ENCODE measurements at places on chromosomes 2 and 18.

DNA sequence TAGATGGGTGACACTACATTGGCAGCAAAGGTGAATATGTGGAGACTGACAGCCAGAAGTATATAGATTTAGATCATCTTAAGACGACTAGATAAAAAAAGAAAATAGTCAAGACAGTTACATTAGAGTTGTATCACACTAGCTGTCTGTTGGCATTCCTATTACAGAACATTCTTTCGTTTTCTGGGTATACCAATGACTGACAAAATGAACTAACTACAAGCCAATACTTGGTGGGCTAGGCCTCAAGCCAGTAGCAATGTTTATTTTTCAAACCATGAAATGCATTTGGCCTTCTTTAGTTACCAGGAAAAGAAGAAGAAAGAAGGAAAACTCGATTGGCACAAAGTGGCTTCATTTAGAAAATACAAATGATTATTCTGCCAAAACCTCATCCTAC is 944.9 kb upstream of the ZEB2 start:
- ATAC-seq: no peak

- no peak for ATAC-seq
These were observed 75.6 kb upstream of the STAM2 start for GRCh38 chr2:152251211-152251610.

- peak; percentile 86 for ATAC-seq
These were observed 84.1 kb upstream of the MGAT5 start for GRCh38 chr2:134169788-134170187.

- no peak for ATAC-seq
These were observed 12.1 kb upstream of the ITGA6 start for GRCh38 chr2:172415157-172415864.

GRCh38 chr2:118923371-118923770 is 18.6 kb upstream of the MARCO start:
- ATAC-seq: no peak

GRCh38 chr2:43472527-43473194 is 123.2 kb downstream of the THADA start:
- ATAC-seq: no peak

DNA sequence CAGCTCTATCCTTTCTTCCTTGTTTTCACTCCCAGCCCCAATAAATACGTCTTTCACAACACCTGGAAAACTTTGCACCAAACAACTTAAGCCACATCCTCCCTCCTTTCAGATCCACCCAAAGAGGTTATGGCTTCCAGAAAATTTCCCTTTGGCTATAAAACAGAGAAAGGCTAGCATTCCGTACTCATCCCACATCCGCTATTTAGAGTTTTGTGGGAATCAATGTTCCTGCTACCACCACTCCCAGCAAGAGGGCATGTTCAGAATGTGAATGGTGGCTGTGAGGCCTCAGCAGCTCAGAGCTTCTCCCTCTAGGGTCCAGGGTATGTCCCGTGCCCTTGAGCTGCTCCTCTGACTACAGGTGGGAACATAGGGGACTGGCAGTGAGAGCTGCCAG is 214.6 kb downstream of the NCK2 start:
- ATAC-seq: no peak

DNA sequence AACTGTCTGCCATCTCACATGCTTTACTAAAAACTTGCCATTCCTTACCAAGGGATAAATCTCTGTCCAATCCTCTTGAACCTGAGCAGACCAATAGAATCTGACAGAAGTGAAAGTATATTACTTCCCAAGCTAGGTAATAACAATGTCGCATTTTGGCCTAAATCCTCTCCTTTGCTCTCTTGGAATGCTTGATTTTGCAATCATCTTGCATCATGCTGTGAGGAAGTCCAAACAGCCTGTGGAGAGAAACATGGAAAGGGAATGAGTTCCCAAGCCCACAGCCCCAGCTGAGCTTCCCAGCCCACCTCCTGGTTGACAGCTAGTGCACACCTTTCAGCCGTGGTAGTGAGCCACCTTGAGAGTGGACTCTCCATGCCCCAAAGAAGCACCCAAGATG is 540.6 kb downstream of the STK39 start:
- ATAC-seq: no peak

- ATAC-seq: no peak
These were observed 9.7 kb downstream of the ITM2C start for GRCh38 chr2:230874456-230874855.

DNA sequence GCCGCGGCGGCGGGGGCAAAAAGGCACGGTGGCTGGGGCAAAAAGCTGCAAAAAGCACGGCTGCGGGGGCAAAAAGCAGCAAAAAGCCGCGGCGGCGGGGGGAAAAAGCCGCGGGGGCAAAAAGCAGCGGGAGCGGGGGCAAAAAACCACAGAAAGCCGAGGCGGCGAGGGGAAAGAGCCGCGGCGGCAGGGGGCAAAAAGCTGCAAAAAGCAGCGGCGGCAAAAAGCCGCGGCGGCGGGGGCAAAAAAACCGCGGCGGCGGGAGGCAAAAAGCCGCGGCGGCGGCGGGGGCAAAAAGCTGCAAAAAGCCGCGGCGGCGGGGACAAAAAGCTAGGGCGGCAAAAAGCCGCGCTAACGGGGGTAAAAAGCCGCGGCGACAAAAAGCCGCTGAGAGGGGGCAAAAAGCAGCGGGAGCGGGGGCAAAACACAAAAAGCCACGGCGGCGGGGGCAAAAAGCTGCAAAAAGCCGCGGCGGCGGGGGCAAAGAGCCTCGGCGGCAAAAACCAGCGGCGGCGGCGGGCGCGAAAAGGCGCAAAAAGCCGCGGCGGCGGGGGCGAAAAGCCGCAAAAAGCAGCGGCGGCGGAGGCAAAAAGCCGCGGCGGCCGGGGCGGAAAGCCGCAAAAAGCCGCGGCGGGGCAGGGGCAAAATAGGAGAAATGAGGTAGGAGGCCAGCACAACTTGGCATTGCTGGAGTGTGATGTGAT is 123.4 kb downstream of the ANKRD30BL start:
- no peak for ATAC-seq

DNA sequence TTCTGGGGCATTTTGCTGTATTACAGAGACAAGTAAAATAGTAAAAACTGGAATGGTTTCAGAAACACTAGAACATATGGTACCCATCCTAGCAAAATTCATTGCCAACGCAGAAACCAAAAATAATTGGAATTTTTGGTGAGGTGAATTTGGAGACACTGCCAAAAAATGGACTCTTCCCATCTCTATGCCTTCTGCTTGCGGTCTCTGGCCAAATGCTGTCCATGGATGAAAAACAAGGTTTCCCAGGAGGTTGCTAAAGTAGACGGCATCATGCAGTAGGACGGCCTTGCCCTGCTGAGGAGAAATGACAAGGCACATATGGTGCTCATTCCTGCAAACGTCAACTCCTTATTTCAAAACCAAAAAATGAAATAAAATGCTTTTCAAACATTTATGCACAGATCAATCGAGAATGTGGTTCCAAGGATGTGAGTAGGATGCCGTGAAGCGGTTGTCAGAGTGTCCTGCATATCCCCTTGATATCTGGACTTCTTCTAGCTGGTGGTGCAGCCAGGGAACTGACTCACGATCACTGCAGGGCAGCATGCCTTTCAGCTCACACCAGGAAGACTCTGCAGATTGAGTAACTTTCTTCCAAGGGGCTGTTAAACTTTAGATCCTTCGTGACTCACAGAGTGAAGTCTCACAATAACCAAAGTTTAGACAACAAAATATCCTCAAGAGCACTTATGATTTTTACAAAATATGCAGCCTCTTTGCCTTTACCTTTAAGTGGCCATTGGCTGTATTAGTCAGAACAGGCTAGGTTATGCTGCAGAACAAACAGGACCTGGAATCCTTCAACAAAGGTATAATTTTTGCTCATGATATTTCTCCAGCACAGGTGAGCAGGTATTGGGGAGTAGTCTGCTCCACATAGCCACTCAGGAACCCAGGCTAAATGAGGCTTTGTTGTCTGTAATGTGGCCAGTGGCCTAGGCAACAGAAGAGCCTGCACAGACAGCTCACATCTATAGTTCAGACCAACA is 149.4 kb upstream of the NDUFV2 start:
- no peak for ATAC-seq

- ATAC-seq: no peak
These were observed 25.6 kb downstream of the LDLRAD4 start for GRCh38 chr18:13244135-13244534.

DNA sequence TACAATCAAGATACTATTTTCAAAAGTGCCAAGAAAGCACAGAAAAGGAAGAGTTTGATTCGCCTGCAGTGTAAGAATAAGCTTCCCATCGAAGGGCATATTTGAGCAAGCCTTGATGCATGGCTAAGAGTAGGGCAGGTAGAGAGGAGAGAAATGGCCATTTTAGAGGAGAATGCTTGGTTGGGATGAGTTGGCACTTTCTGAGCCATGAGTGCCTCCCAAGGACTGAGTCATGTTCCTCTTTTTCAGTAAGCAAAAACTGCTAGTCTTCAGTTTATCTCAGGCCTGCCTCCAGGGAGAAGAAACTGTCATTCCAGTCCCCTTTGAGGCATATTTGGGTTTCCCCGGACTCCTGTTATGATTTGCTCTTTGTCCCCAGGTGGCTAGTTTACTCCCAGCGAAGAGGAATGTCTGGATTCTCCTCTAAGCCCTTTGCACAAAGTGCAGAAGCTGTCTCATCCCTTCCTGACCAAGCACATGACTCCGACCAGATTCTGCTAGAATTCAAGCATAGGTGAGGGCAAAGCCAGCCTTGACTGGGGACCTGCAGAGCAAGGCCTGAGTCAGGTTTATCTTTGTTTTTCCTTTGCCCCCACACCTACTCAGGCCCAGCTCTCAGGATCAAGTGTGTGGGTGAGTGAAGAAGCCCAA is 115.2 kb downstream of the TTC32 start:
- ATAC-seq: peak; percentile 66

DNA sequence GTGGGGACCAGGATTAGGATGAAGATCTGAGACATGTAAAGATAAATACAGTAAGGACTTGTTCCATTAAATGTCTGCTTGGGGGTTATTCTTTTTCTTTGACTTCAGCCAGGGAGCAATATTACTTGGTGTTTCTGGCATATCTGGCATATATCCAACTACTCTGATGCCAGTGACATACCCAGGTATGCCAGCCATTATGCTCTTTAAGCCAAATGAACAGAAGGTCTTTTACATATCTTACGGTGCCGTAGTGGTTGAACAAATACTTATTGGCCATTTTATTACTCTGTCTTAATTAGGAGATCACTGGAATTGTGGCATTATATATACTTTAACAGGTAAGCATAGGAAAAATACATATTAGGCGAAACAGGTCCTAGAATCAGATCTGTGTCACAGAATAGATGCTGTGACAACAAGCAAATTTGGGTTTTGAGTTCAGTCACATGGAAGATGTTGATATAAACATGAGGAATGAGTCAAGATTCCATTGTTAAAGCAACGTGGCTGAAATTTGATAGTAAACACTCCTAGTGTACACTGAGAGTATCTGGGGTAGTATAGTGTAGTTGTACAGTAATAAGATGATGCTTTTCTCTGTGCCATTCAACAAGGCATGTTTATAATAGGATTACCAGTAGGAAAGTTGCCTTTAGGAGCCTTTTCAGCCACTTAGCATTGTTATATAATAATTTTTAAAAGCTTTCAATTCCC is 62.6 kb downstream of the KCTD18 start:
- ATAC-seq: no peak

DNA sequence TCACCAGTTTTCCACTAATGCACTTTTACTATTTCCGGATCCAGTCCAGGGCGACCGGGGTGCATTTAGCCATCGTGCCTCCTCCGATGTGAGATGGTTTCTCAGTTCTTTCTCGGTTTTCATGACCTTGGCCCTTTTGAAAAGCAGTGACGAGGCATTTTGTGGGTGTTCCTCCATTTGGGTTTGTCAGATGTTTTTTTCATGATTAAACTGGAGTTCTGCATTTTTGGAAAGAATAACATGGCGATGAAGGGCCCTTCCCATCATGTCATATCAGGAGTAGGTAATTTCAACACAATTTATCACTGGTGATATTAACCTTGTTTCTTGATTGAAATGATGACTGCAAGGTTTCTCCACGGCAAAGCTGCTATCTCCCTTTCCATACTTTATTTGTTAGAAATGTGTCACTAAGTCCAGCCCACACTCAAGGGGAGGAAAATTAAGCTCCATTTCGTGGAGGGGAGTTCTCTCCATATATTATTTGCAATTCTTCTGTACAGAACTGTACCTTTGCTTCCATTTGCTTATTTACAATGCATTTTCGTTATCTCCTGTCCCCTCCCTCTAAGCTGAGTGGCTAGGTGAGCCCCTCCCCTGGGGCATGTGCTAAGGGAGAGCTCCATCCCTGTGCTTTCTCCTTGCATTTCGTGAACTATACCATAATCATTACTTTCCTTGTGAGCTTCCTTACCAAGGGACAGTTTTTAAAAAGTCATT is 8.9 kb upstream of the KLF11 start:
- ATAC-seq: no peak

DNA sequence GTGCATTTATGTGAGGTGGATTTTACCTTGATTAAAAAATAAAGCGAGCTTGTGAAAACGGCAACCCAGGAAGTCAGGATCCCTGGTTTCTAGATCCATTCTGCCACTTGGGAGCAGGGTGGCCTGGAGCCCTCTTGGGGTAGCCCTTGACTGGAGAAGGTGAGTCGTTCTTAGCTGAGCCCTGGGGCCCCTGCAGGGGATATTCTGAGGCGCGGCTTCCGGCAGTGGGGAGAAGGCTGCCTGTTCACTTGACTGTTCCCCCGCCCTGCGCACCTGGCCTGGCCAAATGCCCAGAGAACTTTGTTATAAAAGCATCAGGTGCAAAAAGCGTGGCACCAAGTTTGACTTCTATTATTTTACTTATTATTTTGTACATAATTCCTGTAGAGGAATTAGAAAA is 221.9 kb downstream of the DYSF start:
- ATAC-seq: no peak

- no peak for ATAC-seq
These were observed 188.5 kb upstream of the HDAC4 start for GRCh38 chr2:239589270-239589825.

DNA sequence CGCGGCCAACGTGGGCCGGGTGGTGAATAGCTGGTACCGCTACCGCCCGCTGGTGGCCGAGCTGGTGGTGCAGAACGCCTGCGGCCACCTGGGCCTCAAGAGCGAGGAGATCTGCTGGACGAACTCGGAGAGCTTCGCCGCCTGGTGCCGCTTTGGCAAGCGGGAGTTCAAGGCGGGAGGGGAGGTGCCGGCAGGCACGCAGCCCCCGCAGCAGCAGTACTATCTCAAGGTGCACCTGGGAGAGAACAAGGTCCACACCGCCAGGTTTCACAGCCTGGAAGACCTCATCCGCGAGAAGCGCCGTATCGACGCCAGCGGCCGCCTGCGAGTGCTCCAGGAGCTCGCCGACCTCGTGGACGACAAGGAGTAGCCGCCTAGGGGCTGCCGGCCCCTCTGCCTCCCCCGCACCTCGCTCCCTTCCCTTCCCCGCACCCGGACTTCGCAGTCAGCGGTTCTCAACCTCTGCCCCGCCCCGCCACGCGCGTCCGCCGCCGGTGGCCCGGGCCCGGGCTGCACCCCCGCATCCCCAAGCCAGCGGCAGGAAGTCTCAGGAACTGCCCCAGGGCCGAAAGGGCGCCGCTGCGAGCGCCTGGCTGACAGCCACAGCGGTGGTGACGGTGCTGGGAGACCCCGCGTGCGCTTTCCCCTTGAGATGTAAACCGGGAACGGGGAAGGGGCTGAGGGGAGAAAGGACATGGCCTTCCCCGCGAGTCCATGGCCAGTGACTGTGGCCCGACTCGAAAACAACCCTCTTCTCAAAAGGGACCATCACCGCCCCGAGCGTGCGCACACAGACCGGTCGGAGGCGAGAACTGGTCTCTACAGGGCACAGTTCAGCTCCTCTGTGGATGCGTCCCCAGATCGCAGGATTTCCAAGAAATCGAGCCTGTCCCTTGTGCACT is 2.2 kb downstream of the LRATD1 start:
- ATAC-seq: no peak

GRCh38 chr2:257842-258241 is 6.0 kb downstream of the SH3YL1 start:
- no peak for ATAC-seq
